ENCODE measurements at places on chromosomes 12 and 14.

GRCh38 chr12:78818487-78818886 is 46.1 kb upstream of the SYT1 start:
- DNase-seq = no peak

DNA sequence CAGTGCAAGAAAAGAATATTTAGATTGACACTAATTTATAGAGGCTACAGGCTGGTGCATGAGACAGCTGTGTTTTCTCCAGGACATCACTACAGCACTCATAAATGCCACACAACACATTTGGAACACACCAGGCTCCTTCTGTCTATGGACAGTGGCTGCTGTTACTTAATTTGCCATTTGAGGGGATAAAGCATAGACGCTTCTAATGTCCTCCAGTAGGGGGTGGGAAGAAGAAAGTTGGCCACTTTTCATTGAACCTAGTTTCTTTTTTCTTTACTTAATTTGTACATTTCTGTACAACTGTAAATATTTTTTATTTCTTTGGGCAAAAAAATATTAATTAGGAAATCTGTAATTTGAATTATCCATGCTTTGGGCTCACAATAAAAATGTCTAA is 12.4 kb upstream of the RTN1 start:
- no peak for DNase-seq

DNA sequence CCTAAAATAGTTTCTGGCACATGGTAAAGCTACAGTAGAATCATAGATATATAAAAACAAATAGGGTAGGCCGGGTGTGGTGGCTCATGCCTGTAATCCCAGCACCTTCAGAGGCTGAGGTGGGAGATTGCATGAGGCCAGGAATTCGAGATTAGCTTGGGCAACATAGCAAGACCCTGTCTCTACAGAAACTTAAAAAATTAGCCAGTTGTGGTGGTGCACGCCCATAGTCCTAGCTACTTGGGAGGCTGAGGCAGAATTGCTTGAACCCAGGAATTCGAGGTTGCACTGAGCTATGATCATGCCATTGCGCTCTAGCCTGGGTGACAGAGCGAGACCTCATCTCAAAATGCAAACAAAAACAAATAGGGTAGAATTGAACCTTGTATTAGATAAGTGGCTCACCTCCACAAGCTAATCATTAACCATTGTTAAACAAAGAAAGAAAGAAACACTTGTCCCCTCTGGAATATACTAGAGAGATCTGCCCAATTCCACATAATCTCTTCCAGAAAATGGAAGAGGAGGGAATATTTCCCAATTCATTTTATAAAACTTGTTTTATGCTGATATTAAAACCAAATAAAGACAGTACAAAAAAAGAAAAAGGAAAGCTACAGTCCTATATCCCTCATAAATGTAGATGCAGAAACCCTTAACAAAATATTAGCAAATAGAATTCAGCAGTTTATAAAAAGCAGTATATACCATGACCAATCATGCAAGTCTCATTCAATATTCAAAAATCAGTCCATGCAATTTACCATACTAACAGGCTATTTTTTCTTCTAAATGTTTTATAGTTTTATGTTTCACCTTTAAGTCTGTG is 22.7 kb upstream of the DHRS2 start:
- DNase-seq = no peak

DNA sequence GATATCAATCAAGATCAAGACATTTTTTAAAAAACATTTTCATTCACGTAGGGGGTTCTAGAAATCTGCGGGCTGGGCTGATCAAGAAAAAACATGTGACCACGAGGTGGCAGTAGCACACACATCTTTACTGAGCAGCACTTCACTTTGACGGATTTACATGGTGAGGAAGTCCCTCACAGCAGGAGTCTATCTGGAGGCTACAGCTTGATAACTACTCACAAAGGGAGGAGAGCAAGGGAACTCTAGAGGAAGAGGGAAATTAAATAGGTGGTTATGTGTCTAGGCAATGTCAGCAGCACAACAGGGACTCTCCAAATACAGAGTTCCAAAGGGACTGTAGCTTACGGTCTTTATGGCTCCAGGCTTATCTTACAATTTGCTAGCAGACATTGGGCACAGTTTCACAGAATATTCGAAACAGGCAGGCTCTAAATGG is 248.1 kb downstream of the DPY19L2 start:
- DNase-seq = no peak

- no peak for DNase-seq
Observed at GRCh38 chr12:54565986-54566544, 16.7 kb downstream of the PDE1B start.

DNA sequence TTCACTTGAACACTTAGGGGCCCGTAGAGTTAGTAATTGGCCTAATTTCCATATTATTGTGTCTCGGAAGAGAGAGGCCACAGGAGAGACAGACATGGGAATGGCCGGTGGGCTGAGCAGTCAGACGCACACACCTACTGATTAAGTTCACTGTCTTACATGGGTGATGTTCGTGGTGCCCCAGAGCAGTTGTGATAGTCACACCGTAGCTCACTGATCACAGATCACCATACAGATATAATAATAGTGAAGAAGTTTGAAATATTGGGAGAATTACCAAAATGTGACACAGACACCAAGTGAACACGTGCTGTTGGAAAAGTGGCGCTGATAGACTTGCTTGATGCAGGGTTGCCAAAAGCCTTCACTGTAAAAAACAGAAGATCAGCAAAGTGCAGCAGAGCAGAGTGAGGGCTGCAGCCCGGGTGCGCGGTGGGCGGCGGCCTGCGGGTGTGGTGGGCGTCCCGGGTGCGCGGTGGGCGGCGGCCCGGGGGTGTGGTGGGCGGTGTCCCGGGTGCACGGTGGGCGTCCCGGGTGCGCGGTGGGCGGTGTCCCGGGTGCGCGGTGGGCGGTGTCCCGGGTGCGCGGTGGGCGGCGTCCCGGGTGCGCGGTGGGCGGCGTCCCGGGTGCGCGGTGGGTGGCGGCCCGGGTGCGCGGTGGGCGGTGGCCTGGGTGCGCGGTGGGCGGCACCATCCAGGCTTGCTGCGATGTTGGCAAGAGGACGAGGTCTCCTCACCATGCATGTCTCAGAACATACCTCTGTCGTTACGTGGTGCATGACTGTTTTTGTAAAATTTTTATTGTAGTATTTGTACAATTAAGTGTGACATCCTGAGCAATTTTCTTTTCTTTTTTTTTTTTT is 34.3 kb upstream of the TEX22 start:
- DNase-seq = no peak

- DNase-seq = no peak
Observed at GRCh38 chr12:102851246-102851645, 65.8 kb downstream of the PAH start.

- DNase-seq = no peak
Observed at GRCh38 chr12:95269892-95270291, 52.3 kb downstream of the VEZT start.

- no peak for DNase-seq
Observed at GRCh38 chr12:108523365-108523764, 8.3 kb downstream of the FICD start.

DNA sequence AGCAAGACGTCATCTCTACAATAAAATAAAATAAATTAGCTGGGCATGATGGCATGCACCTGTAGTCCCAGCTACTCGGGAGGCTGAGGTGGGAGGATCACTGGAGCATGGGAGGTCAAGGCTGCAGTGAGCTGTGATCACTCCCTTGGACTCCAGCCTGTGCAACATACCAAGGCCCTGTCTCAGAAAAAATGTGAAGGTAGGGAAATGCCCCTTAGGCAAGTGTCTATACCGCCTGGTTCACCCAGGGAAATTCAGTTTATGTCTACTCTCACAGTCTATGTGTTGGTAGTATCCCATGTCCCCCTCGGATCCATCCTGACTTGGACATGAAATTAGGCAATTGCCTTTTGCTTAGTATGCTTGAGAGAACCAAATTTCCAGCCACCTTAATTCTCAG is 88.4 kb upstream of the TMEM132C start:
- DNase-seq = no peak

DNA sequence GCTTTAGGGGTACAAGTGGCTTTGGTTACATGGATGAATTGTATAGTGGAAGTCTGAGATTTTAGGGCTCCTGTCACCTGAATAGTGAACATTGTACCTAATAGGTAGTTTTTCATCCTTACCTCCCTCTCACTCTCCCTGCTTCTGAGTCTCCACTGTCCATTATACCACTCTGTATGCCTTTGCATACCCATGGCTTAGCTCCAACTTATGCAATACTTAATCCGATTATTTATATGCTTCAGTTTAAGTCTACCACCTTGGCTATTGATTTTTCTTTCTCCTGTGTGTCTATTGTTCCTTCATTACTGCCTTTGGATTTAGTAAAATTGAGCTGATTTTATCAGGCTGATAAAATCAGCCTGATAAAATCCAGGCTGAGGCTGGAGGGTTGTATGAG is 30.5 kb upstream of the C12orf71 start:
- DNase-seq = no peak

DNA sequence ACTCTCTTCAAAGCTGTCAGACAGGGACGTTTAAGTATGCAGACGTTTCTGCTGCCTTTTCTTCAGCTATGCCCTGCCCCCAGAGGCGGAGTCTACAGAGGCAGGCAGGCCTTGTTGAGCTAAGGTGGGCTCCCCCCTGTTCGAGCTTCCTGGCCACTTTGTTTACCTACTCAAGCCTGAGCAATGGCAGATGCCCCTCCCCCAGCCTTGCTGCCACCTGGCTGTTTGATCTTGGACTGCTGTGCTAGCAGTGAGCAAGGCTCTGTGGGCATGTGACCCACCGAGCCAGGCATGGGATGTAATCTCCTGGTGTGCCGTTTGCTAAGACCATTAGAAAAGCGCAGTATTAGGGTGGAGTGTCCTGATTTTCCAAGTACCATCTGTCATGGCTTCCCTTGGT is 900.4 kb upstream of the MDGA2 start:
- DNase-seq = no peak
